ENCODE measurements at places on chromosomes 16 and 17.

DNA sequence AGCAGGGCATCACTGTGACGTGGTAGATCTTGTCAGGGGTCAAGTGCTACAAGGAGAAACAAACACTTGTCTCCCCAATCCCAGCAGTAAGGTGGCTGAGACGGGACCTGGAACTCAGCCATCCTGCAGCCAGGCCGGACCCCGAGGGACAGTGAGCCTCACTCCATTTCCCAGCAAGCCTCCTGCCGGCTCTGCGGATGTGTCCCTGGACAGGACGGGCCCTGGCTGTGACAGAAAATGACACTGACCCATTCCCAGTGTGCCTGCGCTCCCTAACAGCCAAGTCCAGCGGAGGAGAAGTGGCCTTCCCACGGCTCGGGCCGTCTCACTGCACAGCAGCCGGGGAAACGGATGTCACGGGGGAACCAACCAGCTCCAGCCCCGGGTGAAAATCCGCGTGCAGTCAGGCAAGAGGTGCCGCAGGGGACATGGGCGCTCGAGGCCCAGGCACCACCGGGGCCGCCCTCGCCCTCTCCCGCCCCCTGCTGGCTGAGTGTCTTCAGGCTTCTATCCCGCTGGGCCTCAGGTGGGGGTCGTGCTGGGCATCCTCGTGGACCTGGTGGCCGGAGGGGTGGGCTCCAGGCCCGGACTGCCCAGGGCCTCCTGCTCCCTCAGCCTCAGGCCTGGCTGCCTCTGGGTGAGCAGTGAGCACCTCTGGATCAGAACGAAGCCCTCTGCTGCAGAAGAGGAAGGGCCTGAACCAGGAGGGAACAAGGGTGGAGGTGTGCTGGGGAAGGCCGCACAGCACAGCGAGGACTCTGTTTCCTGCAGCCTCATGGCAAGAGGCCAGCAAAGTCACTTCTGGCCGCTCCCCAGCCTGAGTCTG is 6.7 kb downstream of the HAGHL start:
- DNase-seq, result no peak

- no peak for DNase-seq
Observed at GRCh38 chr16:50496990-50497389, 51.2 kb upstream of the NKD1 start.

DNA sequence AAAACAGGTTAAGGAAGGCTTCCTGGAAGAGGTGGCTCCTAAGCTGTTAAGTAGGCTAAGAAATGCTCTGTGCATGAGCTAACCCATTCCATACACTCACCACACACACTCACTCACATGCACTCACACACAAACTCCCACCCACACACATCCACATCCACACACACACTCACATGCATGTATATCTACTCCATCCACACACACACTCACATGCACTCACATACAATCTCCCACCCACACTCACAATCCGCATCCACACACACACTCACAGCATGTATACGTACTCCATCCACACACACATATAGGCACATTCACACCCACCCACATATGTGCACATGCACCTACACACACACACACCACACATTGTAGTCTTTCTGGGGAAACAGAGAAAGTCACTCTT is 89.3 kb upstream of the HNF1B start:
- no peak for DNase-seq

DNA sequence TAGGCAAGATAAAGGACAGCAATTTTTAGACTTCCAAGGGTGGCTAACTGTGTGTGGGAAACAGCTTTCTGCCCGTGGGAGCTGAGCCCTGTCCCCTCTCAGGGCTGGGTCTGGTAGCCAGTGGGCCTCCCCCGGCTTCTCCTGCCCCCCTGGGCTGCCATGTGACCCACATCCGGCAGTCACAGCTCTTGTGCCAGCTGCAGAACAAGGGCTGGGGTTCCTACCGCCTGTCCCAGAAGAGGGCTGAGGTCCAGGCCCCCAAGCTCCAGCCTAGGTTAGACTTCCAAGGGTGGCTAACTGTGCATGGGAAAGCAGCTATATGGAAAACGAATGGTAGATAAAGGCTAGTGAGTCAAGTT is 6.1 kb downstream of the GAST start:
- peak; percentile 66 for DNase-seq

- no peak for DNase-seq
Observed at GRCh38 chr16:20884240-20884556, 16.0 kb downstream of the DCUN1D3 start.
